Activated T-helper 17 cell treated with anti-CD3 and anti-CD28 coated beads, Interleukin-2, amount 50 U/mL, for 72 hours (primary cell): ENCODE measurements at places on chromosomes 7 and 10. TPM values are rescaled to one million over a fixed set of nuclear protein-coding genes. Genes with fewer than 3 reads are reported as not detected.
A peak's percentile ranks its signal among the peaks of the same experiment; 100 is the strongest.

- no peak for ATAC-seq
These were observed 55.8 kb downstream of the FIGNL1 start for GRCh38 chr7:50394315-50394714.

GRCh38 chr10:19974138-19974537 is 157.9 kb downstream of the PLXDC2 start:
- ATAC-seq: no peak

GRCh38 chr7:50556247-50556991 is 8.8 kb downstream of the DDC start:
- ATAC-seq: no peak

DNA sequence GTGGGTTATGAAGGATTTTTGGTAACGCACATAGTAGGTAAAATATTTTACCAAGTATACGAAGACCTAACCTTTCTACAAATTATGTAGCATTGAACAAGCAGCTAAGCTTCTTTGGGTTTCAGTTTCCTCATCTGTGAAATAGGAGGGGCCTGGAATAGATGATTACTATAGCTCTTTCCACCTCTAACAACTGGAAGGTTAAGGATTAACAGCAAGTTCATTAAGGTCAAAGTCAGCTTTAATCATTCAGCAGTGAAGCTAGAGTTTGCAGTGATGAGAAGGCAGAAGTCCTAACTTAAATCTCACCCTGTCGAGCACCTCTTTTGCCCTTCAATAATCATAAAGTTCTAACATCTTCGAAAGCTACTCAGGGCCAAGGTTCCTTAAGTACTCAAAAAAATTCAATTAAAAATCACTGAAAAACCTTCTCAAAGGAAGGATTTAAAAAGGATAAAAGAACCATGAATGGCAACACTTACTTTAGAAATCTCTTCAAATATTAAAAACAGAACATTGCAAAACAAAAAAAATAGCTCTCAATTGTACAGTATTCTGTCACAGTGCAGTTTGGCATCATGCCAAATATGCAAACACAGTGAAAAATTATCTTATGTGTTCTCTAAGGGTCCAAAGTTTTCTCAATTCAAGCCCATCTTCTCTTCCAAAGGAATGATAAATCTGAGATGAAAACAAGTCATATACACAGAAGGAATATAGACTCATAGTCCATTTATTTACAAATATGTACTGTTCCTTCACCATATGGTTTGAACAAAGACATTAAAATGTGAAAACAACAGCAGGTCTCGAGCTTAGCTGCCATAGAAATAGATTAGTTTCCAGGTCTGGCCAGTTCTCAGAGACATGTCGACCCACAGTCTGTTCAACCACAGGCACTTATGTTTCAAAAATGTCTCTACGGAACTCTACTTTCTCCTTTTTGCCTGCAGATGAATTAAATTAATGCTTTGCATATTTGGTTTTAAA is 152.0 kb upstream of the SLC13A1 start:
- no peak for ATAC-seq

GRCh38 chr10:44316187-44316921 is 68.5 kb downstream of the CXCL12 start:
- ATAC-seq: peak; percentile 60

GRCh38 chr7:117281562-117281961 is 41.3 kb downstream of the WNT2 start:
- ATAC-seq: no peak

- ATAC-seq: peak; percentile 21
These were observed at the start of gene CAMK2B for GRCh38 chr7:44325201-44325671. TSS of gene CAMK2B (minus strand) at chr7:44325594. CDS start at chr7:44325421, 173 bp downstream.

GRCh38 chr7:44615149-44615611 is 8.8 kb downstream of the OGDH start:
- ATAC-seq: no peak

DNA sequence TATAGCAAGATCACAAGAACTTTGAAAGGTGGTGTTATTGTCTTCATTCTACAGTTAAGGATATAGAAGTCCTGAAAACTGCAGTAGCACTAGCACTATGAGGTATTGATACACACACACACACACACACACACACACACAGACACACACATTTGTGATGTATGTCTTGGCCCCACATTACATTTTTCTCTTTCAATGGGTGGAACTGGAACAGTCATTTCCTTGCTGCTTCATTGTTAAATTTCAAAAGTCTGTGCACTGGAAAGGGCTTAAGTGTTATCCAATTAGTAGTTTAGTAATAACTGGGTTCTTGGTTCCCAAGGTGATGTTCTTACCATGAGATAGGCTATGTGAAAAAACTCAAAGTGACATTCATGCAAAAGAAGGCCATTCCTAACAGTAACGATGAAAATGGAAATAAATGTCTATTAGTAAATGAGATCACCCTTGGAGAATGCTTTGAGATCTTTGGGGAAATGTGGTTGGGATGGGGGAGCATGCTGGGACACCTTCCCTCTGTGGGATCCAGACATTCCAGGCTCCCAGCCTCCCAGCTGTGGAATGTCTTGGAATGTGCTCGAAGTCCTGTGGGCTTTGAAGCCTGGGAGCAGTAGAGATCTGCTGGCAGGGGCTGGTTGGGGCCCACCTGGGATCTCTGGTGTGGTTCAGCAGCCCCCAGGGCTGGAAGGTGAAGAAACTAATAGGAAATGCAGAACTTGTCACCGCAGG is 37.4 kb upstream of the CALD1 start:
- no peak for ATAC-seq

DNA sequence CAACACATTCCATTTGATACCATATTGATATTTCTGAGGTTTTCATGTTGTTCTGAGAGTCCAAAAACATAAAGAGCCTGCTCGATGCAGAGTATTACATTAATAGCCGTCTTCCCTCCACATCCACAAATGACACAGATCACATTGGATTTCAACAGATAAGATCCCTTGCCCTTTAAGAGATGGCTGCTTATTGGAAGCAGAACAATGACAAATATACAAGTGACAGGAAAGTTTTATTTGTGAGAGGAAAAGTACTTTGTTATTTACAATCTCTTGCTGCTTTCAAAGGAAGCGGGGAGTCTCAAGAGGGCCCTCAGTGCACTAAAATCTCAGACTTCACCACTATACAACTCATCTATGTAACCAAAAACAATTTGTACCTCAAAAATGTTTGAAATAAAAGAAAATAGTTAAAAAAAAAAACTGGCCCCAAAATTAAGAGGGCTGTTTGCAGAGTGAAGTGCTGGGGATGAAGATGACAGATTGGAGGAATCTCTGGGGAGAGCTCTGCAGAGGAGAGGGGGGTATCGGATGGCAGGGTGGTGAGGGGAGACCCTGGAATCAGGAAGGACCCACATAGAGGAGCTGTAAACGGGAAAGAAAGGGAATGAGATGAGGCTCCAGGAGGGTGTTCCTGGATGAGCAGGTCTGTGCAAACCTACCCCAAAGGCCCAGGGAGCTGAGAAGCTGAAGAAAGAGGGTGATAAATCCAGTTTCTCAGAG is 42.5 kb upstream of the ZNF438 start:
- no peak for ATAC-seq

DNA sequence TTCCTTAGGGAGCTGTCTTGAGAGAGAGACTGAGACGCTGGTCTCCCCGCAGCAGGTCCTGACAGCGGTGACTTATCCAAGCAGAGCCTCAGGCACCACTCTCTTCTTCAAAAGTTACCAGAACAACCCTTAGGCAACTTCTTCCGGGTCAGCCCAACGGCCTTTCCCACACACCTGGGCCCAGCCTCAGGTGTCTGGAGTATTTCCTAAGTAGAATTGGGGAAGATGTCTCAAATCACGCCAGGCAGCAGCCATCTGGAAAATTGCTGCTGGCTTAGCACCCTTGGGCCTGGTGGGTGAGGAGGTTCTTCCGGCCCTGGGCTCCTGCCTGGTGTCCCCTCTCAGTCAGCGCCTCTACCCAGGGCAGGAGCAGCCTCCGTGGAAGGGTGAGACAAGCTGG is 80.4 kb upstream of the ANLN start:
- no peak for ATAC-seq

GRCh38 chr10:22851865-22852239 is 76.0 kb upstream of the ARMC3 start:
- no peak for ATAC-seq

DNA sequence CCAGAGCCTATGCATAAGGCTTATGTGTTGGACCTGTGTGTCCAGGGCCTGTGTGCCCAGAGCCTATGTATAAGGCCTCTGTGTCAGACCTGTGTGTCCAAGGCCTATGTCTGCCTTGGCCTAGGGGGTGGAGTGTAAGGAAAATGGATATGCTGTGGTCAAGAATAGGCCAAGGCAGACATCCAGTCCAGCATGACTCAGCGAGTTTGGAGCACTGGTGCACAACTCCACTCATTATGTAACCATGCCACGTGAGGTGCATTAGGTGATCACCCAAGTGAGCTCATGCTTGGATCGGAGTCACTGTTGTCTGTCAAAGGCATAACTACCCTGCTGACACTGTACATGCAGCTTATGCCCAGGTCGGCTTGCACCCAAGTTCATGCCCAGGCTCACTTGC is 238.9 kb downstream of the CACNA2D1 start:
- ATAC-seq: no peak

DNA sequence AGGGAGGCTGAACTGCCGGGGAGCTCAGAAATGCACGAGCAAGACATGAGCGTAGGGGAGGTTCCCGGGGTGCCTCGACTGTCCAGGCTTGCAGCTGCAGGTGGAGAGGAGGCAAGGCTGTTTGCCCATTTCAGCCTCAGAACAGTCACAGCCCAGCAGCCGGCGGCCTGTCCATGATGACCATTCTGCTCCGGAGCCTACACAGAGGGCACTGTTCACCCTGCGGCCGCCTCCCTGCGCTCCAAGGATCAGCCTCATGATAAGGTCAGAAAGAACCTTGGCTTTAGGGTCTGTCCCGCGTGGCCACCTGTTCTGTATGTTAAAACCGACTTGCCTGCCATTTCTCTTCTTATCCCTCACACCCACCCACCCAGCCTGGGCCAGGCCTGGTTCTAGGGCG is 21.9 kb upstream of the CFAP46 start:
- no peak for ATAC-seq

DNA sequence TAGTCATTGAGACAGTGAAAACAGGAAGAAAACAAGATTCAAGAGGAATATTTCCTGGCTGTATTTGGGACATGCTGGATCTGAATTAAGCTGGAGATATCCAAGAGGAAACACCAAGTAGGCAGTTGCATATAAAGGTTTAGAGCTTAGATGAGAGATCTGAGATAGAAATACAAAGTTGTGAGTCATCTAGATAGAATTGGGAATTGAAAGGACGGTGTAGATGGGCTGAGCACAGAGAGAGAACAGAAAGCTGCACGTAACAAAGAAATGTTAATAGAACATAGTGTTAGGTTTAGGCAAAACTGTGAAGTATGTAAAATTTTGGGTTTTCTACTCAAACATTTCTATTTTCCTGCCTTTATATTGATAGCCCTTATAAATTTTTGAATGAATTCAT is 218.5 kb upstream of the TMEM196 start:
- ATAC-seq: no peak

- ATAC-seq: no peak
These were observed 53.2 kb downstream of the A1CF start for GRCh38 chr10:50832171-50832751.

Gene SH2B2
- total RNA-seq: 14.2 TPM

Gene MASTL
- 31.4 TPM for total RNA-seq

Gene LCOR
- 29.6 TPM for total RNA-seq

Gene ZNF488
- total RNA-seq: 0.11 TPM

Gene TEX36
- total RNA-seq: not detected

Gene PHYHIPL
- total RNA-seq: not detected

Gene OR6V1
- not detected for total RNA-seq

Gene GDF2
- total RNA-seq: not detected

Gene MRLN
- 0.74 TPM for total RNA-seq

Gene PLCE1
- total RNA-seq: 0.08 TPM

Gene PNLIPRP3
- not detected for total RNA-seq

Gene DNTT
- not detected for total RNA-seq

Gene TAF5
- total RNA-seq: 8.7 TPM

Gene CNTNAP2
- not detected for total RNA-seq

Gene DLD
- 112 TPM for total RNA-seq
